Activated T-helper 1 cell treated with anti-CD3 and anti-CD28 coated beads, Interleukin-12 subunit alpha, Interleukin-12 subunit beta, Interleukin-2, Interleukin-4 antibody, amounts not matched to agents 30 ng/mL and 10 ng/mL and 1 ng/mL, durations not matched to agents 14 hours and 24 hours and 36 hours (primary cell): ENCODE measurements at places on chromosomes 3 and 15. TPM values are rescaled to one million over a fixed set of nuclear protein-coding genes. Genes with fewer than 3 reads are reported as not detected.

Gene LRRC31
- total RNA-seq: not detected in 2 replicates

Gene MITF
- total RNA-seq: 0.54 TPM in 1 of 2 replicates, not detected in the other

Gene GRAMD2A
- total RNA-seq: 0.21 TPM in 1 of 2 replicates, not detected in the other

Gene CCR4
- total RNA-seq: 110 and 115 TPM in 2 replicates

Gene TMA7
- 262 and 266 TPM in 2 replicates for total RNA-seq

Gene CXCR6
- 27.2 and 27.9 TPM in 2 replicates for total RNA-seq

Gene SPTSSB
- not detected in 2 replicates for total RNA-seq

DNA sequence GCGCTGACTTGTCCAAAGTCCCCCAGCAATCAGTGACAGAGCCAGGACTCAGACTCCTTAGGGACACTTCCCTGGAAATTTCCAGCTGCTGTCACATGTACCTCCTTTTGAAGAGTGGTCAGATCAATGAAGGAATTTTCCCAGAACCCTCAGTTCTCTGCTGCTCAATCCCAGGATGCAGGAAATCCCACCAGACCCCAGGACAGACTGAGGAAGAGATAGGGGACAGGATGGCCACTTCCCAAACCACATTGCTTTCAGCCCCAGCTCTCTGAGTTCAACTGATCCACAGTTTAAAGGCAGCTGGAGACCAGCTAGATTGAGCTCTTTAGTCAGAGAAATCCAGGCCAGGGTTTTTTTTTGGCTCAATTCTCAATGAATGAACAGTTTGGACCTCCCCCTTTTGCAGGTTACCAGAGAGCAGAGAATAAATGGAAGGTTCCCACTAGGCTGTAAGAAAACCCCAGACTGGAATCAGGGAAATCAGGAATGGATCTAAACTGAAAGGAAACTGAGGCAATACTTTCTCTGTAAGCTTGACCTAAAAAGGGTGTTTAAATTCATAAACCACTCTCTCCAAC, 1.5 kb downstream of the CYP1A1 start:
- no peaks in the 10 kb centered on the region for H3K36me3 ChIP-seq
- no peak for DNase-seq
- peaks cover 17% of the 10 kb centered on the region for H3K4me1 ChIP-seq
- H3K27ac ChIP-seq: no peak overlapping the region

DNA sequence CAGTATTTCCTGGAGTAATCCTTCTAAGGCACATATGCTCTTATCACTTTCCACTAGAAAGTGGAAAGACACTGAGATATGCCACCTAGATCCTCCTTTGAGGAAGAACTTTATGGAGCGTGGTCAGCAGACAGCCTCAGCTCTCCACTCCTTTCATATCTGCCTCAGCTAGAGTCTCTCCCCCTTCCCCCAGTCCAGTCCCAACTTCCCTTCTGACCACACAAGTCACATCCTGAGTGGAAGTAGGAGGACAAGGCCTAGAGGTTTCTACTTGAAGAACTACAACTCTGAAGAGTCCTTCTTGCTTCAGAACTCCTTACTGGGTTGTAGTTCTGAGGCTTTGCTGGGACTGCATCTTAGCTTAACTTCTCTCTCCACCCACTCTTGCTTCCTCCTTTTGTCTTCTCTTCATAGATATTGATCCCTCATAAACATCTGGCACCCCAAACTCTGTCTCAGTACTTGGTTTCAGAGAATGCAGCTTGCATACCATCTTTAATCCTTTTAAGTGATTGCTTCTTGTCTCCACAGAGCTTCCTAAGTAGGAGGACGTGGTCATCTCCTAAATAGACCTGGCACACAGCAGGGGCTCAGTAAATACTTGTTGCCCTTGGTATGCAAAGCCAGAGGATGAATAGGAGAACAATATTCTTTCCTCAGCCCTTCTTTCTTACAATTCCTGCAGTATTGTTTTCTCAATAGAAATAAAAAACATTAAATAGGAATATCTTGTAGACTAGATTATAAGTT, 109.6 kb downstream of the OXSM start:
- no peak overlapping the region for H3K27ac ChIP-seq
- no peaks in the 10 kb centered on the region for H3K27me3 ChIP-seq
- no peaks in the 10 kb centered on the region for H3K36me3 ChIP-seq
- H3K4me3 ChIP-seq: no peak overlapping the region
- peaks cover 4% of the 10 kb centered on the region for H3K4me1 ChIP-seq
- DNase-seq: no peak

DNA sequence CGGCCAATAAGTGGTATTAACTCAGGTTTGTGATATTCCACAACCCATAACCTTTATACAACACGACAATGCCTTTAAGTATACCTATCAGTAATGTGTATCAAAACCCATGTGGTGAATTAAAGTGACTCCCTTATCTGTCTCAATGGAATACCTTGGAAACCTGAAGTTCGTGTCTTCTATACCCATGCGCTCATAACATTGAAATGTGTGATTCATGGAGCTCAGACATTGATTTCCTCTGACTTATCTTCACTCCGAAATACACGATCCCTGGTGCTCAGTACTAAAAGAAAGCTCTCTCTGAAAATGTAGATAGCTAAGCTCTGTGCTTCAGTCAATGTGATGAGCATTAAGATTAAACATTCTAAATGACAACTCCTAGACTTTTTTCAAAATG, 140.3 kb downstream of the TBC1D5 start:
- no peak for DNase-seq
- H3K27ac ChIP-seq: no peak overlapping the region

- H3K4me3 ChIP-seq: no peak overlapping the region
- no peaks in the 10 kb centered on the region for H3K4me1 ChIP-seq
- no peak for DNase-seq
- no peaks in the 10 kb centered on the region for H3K36me3 ChIP-seq
These were observed 7.5 kb upstream of the IL5RA start for GRCh38 chr3:3117651-3118050.

GRCh38 chr3:112097378-112097777, 11.2 kb downstream of the C3orf52 start:
- H3K4me1 ChIP-seq: peaks cover 36% of the 10 kb centered on the region
- no peak for DNase-seq
- H3K36me3 ChIP-seq: peaks cover 33% of the 10 kb centered on the region
- no peak overlapping the region for H3K4me3 ChIP-seq
- H3K27ac ChIP-seq: peak overlapping the region; percentile 56

- DNase-seq: no peak
- H3K27ac ChIP-seq: no peak overlapping the region
These were observed 30.5 kb upstream of the ZFAND6 start for GRCh38 chr15:80028937-80029336.

GRCh38 chr3:56484525-56485032, 16.3 kb upstream of the ERC2 start:
- DNase-seq: no peak
- no peak overlapping the region for H3K27ac ChIP-seq
- H3K27me3 ChIP-seq: peaks cover 8% of the 10 kb centered on the region
- H3K4me3 ChIP-seq: no peak overlapping the region

GRCh38 chr3:191686626-191687025, 225.7 kb downstream of the PYDC2 start:
- H3K27ac ChIP-seq: no peak overlapping the region
- no peaks in the 10 kb centered on the region for H3K27me3 ChIP-seq
- no peak for DNase-seq
- no peak overlapping the region for H3K4me3 ChIP-seq

GRCh38 chr3:6448011-6448410, 412.9 kb upstream of the GRM7 start:
- no peaks in the 10 kb centered on the region for H3K4me1 ChIP-seq
- DNase-seq: no peak
- H3K36me3 ChIP-seq: no peaks in the 10 kb centered on the region
- no peak overlapping the region for H3K27ac ChIP-seq
- H3K27me3 ChIP-seq: no peaks in the 10 kb centered on the region
